Body of pancreas (tissue), 4 donors: ENCODE measurements at places on chromosomes 4 and X. TPM values are rescaled to one million over a fixed set of nuclear protein-coding genes. Genes with fewer than 3 reads are reported as not detected.
A peak's percentile ranks its signal among the peaks of the same experiment; 100 is the strongest.

DNA sequence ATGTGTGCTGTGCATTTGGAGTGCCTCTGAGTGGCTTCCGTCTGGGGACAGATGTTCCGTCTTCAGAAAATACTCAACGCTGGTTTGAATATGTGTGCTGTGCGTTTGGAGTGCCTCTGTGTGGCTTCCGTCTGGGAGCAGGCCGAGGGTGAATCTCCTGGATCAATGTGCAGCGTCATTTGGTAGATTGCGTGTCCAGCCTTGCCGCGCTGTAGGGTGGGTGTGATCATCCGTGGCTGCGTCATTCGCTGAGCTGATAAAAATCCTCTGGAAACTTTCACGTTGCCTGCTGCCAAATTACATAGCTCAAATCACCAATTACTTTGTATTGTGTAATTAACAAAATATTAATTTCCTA, 12.1 kb downstream of the UVSSA start:
- DNase-seq = no peak

GRCh38 chr4:8478801-8479744, 38.5 kb downstream of the TRMT44 start:
- DNase-seq = no peak

DNA sequence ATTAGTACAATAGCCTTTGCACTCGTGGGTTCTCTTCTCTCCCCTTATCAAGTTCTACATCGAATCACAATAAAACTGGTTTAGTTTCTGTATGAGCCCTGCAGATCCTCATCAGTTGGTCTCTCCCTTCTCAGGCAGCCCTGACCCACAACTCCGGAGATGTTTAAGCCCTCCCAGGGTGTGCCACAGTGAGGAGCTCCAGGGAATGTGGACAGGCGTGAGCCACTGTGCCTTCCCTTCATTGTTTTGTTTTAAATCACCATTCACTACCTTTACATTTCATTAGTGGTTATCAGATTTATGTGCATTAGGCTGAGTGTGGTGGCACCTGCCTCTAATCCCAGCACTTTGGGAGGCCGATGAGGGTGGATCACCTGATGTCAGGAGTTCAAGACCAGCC, 133.2 kb downstream of the LARP7 start:
- no peak for DNase-seq

GRCh38 chrX:84724576-84724975, 222.3 kb upstream of the HDX start:
- DNase-seq = no peak

GRCh38 chr4:22389240-22389870, 126.5 kb downstream of the ADGRA3 start:
- peak; percentile 67 for DNase-seq

- peak; percentile 21 for DNase-seq
Measured at GRCh38 chr4:156677131-156677531, 294.5 kb downstream of the PDGFC start.

PABPC4L gene
- total RNA-seq = 0.26 TPM

GPR173 gene
- total RNA-seq = 0.66 TPM

ZDHHC15 gene
- not detected for total RNA-seq
